ENCODE measurements at places on chromosomes 4 and X.

DNA sequence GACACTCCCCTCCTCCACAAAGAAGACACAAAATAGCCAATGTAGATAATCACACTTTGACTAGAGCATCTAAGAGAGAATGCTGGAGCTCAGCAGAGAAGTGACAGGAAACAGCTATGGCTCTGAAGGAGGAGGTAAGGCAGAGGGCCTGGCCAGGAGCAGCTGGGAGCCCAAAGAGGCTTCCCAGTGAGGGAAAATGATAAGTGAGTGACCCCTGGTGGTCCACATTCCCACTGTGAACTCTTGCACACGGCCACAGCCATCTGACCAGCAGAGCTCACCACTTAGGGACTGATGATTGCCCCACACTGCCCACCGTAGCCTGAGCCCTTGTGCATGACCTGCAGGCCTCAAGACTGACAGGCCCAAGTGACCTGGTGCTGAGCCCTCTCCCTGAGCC, 162.7 kb upstream of the GALNTL6 start:
- DNase-seq: no peak

- no peak for DNase-seq
Measured at GRCh38 chrX:13128104-13128503, 83.7 kb upstream of the FAM9C start.

DNA sequence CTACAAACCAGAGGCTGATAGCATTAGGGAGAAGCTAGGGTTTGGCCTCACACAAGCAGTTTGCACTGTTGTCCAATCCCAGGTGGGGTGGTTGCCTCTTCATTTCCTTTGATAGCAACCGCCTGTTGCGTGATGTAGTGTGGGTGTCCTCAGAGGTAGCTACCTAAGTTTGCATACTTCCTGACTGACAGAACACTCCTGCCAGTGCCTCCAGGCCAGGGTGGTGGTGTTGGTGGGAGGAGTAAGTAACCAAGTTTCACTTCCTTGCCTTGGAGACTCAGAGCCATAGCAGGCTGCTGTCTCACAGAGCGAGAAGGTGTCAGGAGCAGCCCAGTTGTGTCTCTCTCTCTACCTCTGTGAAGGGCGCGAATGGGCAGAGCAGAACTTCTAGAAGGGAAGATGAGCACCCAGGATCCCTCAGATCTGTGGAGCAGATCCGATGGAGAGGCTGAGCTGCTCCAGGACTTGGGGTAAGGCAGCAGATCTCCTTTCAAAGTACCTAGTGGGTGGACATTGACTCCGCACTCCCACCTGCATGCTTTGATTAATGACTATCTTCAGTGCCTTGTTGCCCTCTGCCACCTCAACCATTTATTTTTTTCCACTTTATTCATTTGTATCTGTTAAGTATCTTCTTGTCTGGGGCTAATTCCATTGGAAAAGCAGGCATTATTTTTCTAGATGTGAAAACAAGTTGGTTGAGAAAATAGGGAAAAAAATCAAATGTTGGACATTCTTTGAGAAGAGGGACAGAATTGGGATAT, at the start of gene DAPP1:
Gene DAPP1 (plus strand): TSS at position 283 of the 764 bp plus-strand sequence. CDS start 87 bp downstream, at position 370.
- peak; percentile 77 for DNase-seq

- DNase-seq: no peak
Measured at GRCh38 chr4:76017056-76017686, 6.1 kb downstream of the CXCL10 start.

DNA sequence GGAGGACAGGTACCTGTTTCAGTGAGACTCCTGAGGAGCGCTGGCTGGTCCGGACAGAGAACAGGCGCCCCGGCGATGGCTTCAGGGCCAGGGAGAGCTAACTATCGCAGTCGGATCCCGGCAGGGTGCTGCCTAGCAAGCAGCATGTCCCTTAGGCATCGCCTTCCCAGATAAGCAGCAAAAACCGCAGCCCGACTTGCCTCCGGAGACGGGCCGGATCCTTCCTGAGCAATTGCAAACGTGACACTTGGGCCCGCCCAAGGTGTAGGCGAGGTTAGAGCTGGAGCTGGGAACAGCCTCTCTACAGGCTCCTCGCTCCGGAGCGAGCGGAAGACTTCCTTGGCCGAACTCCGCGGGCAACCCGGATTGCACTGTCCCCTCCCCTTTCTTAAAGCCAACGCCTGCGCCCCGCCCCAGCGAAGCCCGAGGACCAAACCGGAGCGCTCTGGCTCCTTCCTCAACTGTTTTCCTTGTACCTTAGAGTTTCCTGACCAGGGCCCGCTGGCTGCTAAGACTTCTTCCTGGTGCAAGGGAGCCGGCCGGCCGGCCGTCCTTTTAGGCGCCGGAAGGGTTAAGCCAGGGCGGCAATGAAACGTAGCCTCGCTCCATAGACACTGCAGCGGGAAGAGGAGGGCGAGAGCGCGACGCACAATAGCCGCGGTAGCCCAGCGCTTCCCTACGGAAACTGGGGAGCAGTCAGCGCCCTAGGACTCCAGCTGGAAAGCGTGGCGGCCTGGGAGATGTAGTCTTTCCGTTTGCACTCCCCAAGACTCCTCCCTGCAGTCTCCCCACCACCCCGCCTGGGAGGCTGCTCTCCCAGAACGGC, at the start of gene OPHN1:
Gene OPHN1 (minus strand): TSS at position 341 of the 826 bp plus-strand sequence. CDS start 475 bp downstream, outside the sequence.
- DNase-seq: no peak

- DNase-seq: no peak
Measured at GRCh38 chr4:166458756-166459155, 585.7 kb downstream of the TLL1 start.

DNA sequence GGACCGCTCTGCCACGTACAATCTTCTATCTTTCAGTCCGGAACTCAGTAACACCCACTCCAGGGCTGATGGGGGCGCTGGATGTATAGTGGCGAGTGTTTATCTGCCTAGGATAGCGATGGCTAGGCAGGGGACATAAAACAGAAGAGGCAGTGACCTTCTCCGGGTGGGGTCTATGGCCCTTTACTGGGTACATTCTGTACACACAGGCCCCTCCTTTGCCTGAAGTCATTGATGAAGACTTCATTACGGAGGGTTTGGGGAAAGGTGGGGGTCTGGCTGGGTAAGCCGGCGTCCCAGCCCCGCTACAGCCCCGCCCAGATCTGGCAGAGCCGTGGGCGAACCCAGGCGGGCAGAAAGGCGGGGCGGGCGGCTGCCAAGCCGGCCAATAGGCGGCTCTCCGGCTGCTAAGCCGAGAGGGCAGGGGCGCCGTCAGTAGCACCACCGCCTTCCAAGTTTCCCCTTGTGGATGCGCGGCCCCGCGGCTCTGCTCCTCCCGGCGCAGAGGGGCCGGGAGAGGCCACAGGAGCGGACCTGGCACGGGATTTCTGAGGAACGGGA, at the start of gene CHST7:
Gene CHST7 (plus strand): TSS at position 435 of the 561 bp plus-strand sequence. CDS start 167 bp downstream, outside the sequence.
- DNase-seq: peak; percentile 67

All from stimulated activated naive CD8-positive, alpha-beta T cell treated with anti-CD3 and anti-CD28 coated beads, Interleukin-15, amount 100 ng/mL, for 72 hours (primary cell).